ENCODE measurements at places on chromosomes 6 and 20.
A peak's percentile ranks its signal among the peaks of the same experiment; 100 is the strongest.

DNA sequence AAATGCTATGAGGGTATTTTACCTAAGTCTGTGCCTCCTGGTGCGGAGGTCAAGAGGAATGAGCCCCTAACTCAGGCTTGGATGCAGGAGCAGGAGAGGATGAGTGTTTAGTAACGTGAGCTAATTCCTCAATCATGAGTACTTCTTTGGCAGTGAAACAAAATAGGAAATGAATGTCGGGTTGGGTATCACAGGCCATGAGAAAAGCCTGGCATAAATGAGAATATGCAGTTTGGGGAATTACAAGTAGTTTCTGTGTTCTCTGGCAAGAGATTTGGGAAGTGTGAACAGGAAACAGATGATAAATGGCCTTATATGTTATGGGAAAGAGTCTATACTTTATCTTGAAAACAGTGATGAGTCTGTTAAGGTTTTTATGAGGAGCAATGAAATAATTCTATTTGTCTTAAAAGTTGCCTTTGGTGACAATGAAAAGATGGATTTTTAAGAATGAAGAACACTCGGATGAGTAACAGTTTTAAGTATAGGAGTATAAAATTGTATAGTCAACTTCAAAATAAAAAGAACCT lies 59.0 kb upstream of the RNF146 start:
- no peak for DNase-seq

- no peak for DNase-seq
Measured at GRCh38 chr6:27777126-27777525, 135.1 kb downstream of the OR2B2 start.

DNA sequence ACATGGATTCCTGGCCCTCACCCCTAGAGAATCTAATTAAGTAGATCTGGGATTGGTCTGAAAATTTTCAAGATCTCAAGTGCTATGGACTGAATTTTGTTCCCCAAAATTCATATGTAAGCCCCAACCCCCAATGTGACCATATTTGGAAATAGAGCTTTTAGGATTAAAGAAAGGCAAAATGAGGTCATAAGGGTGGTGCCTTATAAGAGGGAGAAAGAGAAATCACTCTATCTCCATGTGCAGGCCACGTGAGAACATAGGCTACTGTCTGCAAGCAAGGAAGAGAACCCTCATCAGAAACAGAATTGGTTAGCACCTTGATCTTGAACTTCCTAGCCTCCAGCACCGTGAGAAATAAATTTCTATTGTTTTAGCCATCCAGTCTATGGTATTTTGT lies 8.5 kb upstream of the DSE start:
- DNase-seq = no peak

- DNase-seq = no peak
Measured at GRCh38 chr6:55443238-55444134, 116.2 kb downstream of the GFRAL start.

GRCh38 chr6:30130887-30131862 lies 4.8 kb upstream of the TRIM40 start:
- peak; percentile 75 for DNase-seq

DNA sequence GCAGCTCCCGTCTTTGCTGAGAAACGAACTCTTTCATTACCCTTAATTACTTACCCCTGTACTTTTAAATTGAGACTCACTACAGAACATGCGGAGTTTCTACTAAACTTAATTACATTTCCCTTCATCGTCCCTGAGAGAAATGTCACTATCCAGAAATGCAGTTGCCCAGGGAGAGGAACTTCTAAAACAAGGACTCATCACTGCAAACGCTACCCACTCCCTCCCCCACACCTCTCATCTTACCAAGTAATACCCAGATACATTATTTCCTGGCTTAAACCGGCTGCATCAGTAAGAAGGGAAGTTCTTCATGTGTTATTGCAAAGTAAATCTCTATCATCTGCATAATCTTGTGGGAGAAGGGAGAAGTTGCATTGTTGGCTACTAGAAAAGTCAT lies 138.3 kb downstream of the IPCEF1 start:
- no peak for DNase-seq

DNA sequence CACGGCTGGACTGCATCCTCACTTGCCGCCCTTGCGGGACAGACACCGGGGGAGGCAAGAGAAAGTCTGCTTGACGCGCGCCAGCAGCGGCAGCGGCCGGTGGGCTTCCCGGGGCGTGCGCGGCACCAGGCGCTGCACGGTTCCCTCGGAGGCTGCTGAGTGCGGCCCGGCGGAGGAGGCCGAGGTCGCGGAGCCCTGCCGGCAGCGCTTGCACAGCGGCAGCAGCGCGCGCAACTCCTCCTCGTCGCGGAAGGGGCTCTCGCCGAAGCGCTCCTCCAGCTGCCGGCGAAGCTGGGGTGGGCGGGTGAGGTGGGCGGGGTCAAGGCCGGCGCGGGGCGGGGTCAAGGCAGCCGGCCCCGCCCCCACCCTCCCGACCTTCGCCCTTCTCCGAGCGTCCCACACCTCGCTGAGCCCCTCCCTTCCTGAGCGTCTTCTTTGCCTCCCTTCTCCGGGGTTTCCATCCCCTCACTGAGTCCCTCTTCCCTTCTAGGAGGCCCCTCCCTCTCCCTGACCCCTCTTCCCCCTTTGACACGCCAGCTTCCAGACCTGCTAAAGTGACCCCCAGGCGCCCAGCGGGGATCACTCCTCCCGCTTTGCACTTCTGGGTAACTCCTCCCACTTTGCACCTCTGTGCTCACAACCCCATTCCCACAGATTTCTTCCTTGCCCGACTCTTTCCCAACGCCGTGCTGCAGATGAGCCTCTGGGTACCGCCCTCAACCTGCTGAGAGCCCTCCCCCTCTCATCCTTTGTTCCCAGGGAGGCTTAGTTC lies 8.8 kb downstream of the DUSP15 start:
- peak; percentile 77 for DNase-seq

GRCh38 chr6:12417191-12417590 lies 127.0 kb downstream of the EDN1 start:
- DNase-seq = no peak

DNA sequence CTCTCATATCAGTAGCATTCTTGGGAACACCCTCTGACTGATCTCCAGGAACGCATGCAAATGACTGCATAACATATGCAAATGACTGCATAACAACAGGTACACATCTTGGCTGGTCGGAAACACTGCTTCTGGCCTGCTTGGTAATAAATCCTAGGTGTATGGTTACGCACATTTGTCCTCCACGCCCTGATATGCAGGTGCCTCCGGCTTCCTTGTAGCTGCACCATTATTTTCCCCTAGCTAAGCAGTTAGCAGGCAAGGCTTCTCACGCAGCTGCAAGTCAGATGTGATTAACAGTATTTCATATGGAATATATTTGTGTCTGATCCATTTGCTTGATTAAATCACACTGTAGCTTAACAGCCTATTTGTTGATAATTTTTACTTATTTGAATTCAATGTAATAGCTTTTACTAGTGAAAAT lies 5.9 kb downstream of the RPS6KA2 start:
- DNase-seq = no peak

DNA sequence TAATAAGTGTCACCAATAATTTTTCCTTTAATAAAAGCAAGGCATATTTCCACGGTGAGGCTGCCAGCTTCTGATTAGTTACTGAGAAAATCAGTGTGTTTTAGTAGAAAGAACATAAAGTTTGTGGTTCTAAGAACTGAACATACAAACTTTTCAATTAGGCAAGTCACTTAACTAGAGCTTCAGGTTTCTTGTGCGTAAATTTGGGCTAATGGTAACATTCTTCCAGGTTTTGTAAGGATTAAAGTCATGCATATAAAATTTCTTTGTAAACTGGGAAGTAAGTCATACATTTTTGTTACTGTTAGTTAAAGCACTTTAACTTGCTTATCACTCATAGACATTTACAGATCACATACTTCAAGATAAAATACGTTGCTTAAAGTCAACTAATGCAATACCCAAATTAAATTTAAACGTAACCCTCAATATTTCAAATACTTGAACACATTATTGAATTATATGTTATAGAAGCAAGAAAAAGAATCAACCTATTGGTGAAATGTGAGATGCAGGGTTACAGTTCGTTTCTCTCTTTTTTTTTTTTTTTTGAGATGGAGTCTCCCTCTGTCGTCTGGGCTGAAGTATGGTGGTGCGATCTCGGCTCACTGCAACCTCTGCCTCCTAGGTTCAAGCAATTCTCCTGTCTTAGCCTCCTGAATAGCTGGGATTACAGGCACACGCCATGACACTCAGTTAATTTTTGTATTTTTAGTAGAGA lies 327.3 kb upstream of the NOX3 start:
- DNase-seq = no peak

DNA sequence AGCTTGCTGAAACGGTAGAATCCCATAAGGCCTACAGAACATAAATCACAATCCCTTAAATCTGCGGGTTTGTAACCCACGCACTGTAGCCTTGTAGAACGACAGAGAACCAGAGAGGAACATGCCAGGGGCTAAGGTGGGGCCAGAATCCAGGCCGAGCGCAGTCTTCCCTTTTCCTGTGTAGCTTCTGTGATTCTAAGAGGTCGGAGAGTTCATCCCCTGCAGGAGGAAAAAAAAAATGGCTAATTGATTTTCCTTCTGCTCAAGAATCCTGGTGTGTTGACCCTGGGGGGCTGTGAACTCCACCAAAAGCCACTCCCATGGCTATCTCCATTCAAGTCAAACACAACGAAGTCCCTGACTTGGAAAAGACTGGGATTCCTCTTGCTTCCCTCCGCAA lies 96.3 kb downstream of the SPTLC3 start:
- no peak for DNase-seq

- no peak for DNase-seq
Measured at GRCh38 chr20:18909254-18909653, 95.7 kb downstream of the SCP2D1 start.

DNA sequence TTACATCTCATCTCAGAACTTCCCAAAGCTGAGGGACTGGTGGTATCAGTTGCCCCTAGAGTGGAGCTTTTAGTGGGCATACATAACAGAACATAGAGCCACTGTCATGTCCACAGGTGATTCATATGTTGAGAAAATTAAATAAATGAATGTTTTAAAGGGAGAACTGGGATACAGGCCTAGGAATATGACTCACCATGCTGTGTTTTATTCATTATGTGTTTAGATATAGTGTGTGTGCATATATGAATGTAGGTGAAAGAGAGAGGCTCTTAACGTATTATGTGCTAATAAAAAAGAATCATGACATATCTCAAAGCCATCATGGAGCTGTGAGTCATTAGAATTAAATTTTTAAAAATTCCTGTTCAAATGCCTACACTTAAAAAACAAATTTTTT lies 332.2 kb upstream of the RSPO3 start:
- no peak for DNase-seq

- no peak for DNase-seq
Measured at GRCh38 chr6:308768-309167, 16.5 kb downstream of the DUSP22 start.

Measured in CD4-positive, alpha-beta T cell treated with Interferon gamma for 1 hour (primary cell).